ENCODE measurements at places on chromosomes 7 and 10. TPM values are rescaled to one million over a fixed set of nuclear protein-coding genes. Genes with fewer than 3 reads are reported as not detected.

Gene COBL
- 0.09 TPM for total RNA-seq

Gene HMX2
- not detected for total RNA-seq

Gene FOXI2
- not detected for total RNA-seq

Gene LBX1
- not detected for total RNA-seq

Gene AKR1C8
- not detected for total RNA-seq

Gene GIMAP5
- 0.14 TPM for total RNA-seq

Gene IFIT1B
- not detected for total RNA-seq

Gene NPC1L1
- total RNA-seq = 0.14 TPM

Gene RAB19
- total RNA-seq = not detected

Gene TMEM106B
- total RNA-seq = 64.7 TPM

Gene PGAM2
- 0.14 TPM for total RNA-seq

Gene SFTPA1
- not detected for total RNA-seq

Gene STEAP1
- 30.2 TPM for total RNA-seq

Gene UMAD1
- 10.6 TPM for total RNA-seq

Gene COL13A1
- 20.3 TPM for total RNA-seq

Gene TMEM270
- total RNA-seq = not detected

Data from smooth muscle cell of bladder (primary cell).